Type B pancreatic cell (in vitro differentiated cells): ENCODE measurements at places on chromosomes 1 and 21. TPM values are rescaled to one million over a fixed set of nuclear protein-coding genes. Genes with fewer than 3 reads are reported as not detected.
A peak's percentile ranks its signal among the peaks of the same experiment; 100 is the strongest.

DNA sequence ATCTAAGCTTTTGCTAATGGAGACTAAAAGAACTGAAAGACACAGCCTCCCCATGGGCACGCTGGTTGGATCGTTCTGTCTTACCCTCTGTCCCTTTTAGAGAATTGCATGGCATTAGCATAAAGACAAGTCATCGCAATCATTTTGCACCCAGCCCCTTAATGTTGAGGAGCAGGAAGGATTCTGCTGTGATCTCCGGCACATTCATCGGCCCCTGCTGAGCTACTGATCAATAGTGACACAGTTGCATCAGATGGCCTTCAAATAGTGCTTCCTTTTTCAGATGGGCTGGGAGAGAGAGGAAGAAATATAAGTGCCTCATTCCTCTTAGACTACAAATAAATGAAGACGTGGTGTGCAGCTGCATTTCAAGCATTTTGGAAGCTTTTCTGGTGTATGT lies 75.4 kb downstream of the NOS1AP start:
- no peak overlapping the region for H3K4me3 ChIP-seq
- no peak overlapping the region for H3K27ac ChIP-seq
- H3K4me1 ChIP-seq = peaks cover 22% of the 10 kb centered on the region
- H3K36me3 ChIP-seq = no peaks in the 10 kb centered on the region

Gene RGS21
- not detected in 2 replicates for total RNA-seq

DNA sequence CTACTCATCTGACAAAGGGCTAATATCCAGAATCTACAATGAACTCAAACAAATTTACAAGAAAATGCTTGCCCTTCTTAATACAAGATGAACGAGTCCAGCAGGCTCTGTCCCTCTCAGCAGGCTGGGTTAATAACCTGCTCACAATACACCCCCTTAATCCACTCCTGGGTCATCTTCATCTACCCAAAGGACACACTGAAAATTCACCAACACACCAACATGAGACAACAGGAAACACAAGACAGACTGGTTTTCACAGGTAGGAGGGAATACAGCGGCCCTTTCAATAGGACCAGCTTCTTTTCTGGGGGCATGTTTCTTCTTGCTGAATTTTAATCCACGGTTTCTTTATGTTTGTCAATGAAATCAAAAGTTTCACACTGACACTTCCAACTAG lies 44.6 kb downstream of the SUSD4 start:
- peaks cover 11% of the 10 kb centered on the region for H3K27me3 ChIP-seq
- peak overlapping the region; percentile 24 for H3K27ac ChIP-seq
- no peaks in the 10 kb centered on the region for H3K4me1 ChIP-seq
- no peaks in the 10 kb centered on the region for H3K36me3 ChIP-seq
- peak overlapping the region; percentile 17 for H3K4me3 ChIP-seq

Gene SYCP1
- not detected in 2 replicates for total RNA-seq

- H3K27me3 ChIP-seq = no peaks in the 10 kb centered on the region
- H3K27ac ChIP-seq = no peak overlapping the region
- peaks cover 29% of the 10 kb centered on the region for H3K4me1 ChIP-seq
- no peak for DNase-seq
- peaks cover 4% of the 10 kb centered on the region for H3K36me3 ChIP-seq
Observed at GRCh38 chr1:95021805-95022643, 50.7 kb downstream of the ALG14 start.

Gene RNU1-1
- 2,993 and 3,564 TPM in 2 replicates for total RNA-seq

Gene TSSK3
- total RNA-seq = 2.1 and 3.8 TPM in 2 replicates

- peaks cover 5% of the 10 kb centered on the region for H3K4me1 ChIP-seq
- H3K4me3 ChIP-seq = peak overlapping the region; percentile 52
- H3K27ac ChIP-seq = no peak overlapping the region
- H3K36me3 ChIP-seq = no peaks in the 10 kb centered on the region
Observed at GRCh38 chr1:211698161-211699026, 23.0 kb upstream of the NEK2 start.

Gene FASLG
- not detected in 2 replicates for total RNA-seq

Gene DHCR24
- 119 and 149 TPM in 2 replicates for total RNA-seq

DNA sequence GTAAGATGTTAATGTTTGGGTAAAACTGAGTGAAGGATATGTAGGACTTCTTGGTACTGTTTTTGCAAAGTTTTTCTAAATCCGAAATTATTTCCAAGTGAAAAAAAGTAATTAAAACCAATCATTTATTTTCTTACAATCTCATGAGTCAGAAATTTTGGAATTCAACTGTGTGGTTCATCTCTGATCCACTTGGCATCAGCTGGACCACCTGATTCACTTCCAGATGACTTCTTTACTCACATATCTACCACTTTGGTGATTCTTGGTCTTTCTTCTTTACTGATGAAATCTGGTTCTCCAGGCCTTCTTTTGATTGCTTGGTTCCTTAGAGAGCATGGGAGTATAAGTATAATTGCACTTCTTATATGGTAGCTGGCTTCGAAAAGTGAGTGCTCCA lies 254.9 kb upstream of the CACYBP start:
- H3K4me1 ChIP-seq = peaks cover 3% of the 10 kb centered on the region
- no peak overlapping the region for H3K4me3 ChIP-seq
- DNase-seq = no peak
- H3K27me3 ChIP-seq = no peaks in the 10 kb centered on the region
- H3K27ac ChIP-seq = no peak overlapping the region
- no peaks in the 10 kb centered on the region for H3K36me3 ChIP-seq

DNA sequence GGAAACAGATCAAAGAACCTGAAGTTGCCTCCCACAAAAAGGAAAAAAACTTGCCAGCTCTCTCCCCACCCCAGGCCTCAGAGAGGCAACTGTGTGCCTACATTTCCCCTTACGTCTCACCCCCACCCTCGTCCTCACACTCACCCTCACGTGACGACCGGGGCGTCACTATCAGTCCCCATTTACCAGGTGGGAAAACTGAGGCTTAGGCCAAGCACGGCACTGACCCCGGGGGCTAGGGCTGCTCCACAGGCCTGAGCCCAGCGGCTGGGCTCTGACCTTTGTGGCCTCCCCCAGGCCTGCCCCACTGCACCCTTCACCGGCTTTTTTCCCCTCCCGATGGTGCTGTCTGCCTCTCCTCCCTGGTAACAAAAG lies 51.5 kb upstream of the RUNX3 start:
- peaks cover 19% of the 10 kb centered on the region for H3K27me3 ChIP-seq
- no peak for DNase-seq
- H3K4me1 ChIP-seq = peaks cover 4% of the 10 kb centered on the region

- H3K4me1 ChIP-seq = peaks cover 35% of the 10 kb centered on the region
- H3K4me3 ChIP-seq = no peak overlapping the region
- peaks cover 11% of the 10 kb centered on the region for H3K36me3 ChIP-seq
Observed at GRCh38 chr1:23099171-23099536, 69.5 kb downstream of the LUZP1 start.

Gene OPTC
- total RNA-seq = not detected in 2 replicates

Gene PSEN2
- total RNA-seq = 10.5 and 22.6 TPM in 2 replicates

DNA sequence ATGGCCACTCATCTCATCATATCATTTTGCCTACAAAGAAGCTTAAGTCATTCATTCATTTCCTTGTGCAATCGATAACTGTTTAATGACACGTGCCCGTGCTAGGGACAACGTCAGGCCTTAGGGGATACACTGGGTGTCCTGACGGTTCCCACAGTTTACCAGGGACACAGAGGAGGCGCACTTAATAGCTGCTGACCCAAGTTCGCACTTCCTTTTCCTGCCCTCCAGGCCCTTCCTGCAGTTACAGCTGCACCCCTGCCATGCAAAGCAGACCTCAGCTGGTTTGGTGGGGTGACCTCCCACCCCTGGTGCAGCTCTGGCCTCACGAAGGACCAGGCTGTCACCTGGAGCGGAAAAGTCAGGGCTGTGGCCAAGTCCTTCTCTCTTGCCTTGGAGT lies 4.2 kb downstream of the SPATA21 start:
- H3K4me1 ChIP-seq = peaks cover 4% of the 10 kb centered on the region
- no peak for DNase-seq
- no peak overlapping the region for H3K4me3 ChIP-seq
- H3K27ac ChIP-seq = no peak overlapping the region
- peaks cover 7% of the 10 kb centered on the region for H3K27me3 ChIP-seq

- H3K27ac ChIP-seq = no peak overlapping the region
- DNase-seq = no peak
- H3K4me1 ChIP-seq = peaks cover 25% of the 10 kb centered on the region
- peaks cover 8% of the 10 kb centered on the region for H3K27me3 ChIP-seq
Observed at GRCh38 chr1:244154508-244154871, 103.4 kb downstream of the ZBTB18 start.

- H3K27ac ChIP-seq = no peak overlapping the region
- H3K27me3 ChIP-seq = peaks cover 11% of the 10 kb centered on the region
- H3K4me1 ChIP-seq = peaks cover 18% of the 10 kb centered on the region
Observed at GRCh38 chr1:223343692-223344091, 20.3 kb downstream of the SUSD4 start.

DNA sequence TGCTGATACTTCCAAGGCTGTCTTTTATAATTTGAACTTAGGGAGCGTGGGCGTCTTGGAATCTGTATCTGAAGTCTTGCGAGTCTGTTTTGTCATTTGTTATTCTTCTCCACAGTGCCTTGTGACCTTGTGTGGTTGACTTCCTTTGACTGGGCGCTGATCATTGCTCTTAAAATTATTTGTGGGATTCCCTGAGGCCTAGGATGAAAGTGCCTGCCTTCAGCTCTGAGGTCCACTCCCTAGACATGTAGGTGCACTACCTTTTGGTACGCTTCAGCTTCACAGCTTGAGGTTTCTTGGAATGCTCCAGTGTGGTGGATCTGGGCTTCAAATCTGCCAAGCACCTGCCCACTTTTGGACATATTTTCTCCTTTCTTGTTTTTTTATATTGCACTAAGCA lies 50.2 kb upstream of the IGSF5 start:
- H3K27ac ChIP-seq = no peak overlapping the region
- H3K4me3 ChIP-seq = no peak overlapping the region
- no peaks in the 10 kb centered on the region for H3K36me3 ChIP-seq
- no peak for DNase-seq
- H3K27me3 ChIP-seq = no peaks in the 10 kb centered on the region
- H3K4me1 ChIP-seq = no peaks in the 10 kb centered on the region

Gene HOOK1
- 21.2 and 42.7 TPM in 2 replicates for total RNA-seq

Gene ELF3
- total RNA-seq = 237 and 498 TPM in 2 replicates

Gene PIK3R3
- total RNA-seq = 14.0 and 47.5 TPM in 2 replicates

DNA sequence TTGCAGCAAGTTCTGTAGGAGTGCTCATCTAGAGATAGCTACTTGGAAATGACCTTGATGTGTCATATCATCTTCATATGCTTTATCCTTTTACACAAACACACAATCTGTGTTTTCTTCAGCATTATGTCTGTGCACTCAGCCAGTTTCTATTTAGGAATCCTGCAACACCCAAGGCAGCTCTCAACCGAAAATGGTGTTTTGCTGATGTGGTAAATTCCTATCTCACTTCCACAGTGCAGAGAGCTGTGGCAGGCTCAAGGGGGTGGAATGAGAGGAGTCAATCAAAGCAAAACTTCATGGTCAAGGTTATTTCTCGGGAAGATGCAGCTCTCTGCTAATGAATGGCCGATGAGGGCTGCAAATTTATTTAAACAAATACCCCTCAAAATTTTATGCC lies 59.3 kb downstream of the IGSF5 start:
- H3K27me3 ChIP-seq = no peaks in the 10 kb centered on the region
- no peak overlapping the region for H3K4me3 ChIP-seq
- H3K4me1 ChIP-seq = peaks cover 27% of the 10 kb centered on the region
- DNase-seq = no peak
- no peaks in the 10 kb centered on the region for H3K36me3 ChIP-seq

- DNase-seq = no peak
- no peaks in the 10 kb centered on the region for H3K4me1 ChIP-seq
- H3K27me3 ChIP-seq = peaks cover 15% of the 10 kb centered on the region
- H3K27ac ChIP-seq = no peak overlapping the region
Observed at GRCh38 chr21:34726627-34727337, 58.0 kb downstream of the CLIC6 start.

Gene KRTAP13-2
- not detected in 2 replicates for total RNA-seq

Gene SZRD1
- 127 and 140 TPM in 2 replicates for total RNA-seq

DNA sequence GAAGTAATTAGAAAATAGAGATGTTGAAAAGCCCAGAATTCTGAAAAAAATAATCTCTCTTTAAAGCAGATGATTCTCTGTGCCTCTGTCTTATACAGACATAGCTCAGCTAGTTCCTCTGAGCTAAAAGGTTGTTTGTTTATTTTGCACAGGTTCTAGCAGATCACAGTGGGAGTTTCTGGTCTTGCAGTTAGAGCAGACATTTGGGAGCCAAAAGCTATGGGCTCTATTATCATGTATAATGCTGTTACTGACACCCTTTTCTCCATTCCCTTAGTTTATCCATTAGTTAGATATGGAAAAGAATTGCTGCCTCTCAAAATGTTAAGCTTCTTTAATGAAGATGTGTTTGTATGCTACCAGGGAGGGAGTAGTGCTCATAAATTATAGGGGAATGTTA lies 20.5 kb upstream of the CD55 start:
- H3K4me1 ChIP-seq = no peaks in the 10 kb centered on the region
- no peaks in the 10 kb centered on the region for H3K27me3 ChIP-seq
- DNase-seq = no peak
- H3K4me3 ChIP-seq = no peak overlapping the region
- H3K27ac ChIP-seq = no peak overlapping the region

- H3K4me3 ChIP-seq = no peak overlapping the region
- no peak overlapping the region for H3K27ac ChIP-seq
- DNase-seq = no peak
- no peaks in the 10 kb centered on the region for H3K4me1 ChIP-seq
- no peaks in the 10 kb centered on the region for H3K27me3 ChIP-seq
- no peaks in the 10 kb centered on the region for H3K36me3 ChIP-seq
Observed at GRCh38 chr1:191641420-191642260, 516.6 kb upstream of the RGS18 start.

Gene OPRD1
- 1.1 and 1.5 TPM in 2 replicates for total RNA-seq

DNA sequence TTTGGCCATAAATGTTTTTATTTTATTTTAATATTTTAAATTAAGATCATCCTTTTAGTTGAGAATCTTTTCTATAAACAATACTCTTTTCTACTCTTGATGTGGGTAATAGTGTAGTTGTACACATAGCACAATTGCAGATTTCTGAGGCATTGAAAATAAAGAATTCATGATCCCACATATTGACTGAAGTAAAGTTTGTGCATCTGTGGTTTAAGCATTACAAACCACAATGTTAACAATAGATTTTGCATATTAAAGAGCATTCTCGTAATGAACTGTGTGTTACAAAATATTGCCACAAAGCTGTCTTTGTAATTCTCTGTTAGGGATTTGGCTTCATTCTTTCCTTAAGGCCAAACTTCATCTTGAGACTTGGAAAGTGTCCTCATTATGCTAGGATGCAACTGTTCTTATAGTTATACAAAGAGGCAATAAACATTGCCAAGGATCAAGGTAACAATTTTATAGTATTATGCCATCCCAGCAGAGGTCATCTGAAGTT lies 256.8 kb downstream of the OLFM3 start:
- no peak overlapping the region for H3K27ac ChIP-seq
- H3K36me3 ChIP-seq = no peaks in the 10 kb centered on the region
- DNase-seq = no peak
- H3K27me3 ChIP-seq = no peaks in the 10 kb centered on the region
- H3K4me1 ChIP-seq = peaks cover 3% of the 10 kb centered on the region

DNA sequence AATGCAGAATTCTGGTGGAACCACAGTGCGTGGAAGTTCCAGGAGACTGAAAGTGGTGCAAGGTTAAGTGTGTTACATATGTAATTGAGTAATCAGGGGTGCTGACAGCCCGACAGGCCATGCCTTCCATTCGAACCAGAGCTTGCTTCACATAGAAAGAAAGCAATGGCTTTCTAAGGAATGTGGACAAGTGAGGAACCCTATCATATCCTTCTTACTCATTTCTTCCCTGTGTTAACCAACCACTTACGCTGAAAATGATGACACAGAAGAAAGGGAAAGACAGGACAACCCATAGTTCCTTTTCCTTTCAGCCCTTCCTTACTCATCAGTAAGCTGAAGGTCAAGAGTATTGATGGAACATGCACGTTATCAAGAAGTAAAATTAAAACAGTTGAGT lies 48.1 kb upstream of the KCNA3 start:
- H3K36me3 ChIP-seq = no peaks in the 10 kb centered on the region
- no peaks in the 10 kb centered on the region for H3K4me1 ChIP-seq

Gene DTL
- total RNA-seq = 11.9 and 38.5 TPM in 2 replicates
